AG09319 (cell line): ENCODE measurements at places on chromosomes 7 and 10.

GRCh38 chr10:48699011-48699627, 14.4 kb downstream of the WDFY4 start:
- DNase-seq = no peak

DNA sequence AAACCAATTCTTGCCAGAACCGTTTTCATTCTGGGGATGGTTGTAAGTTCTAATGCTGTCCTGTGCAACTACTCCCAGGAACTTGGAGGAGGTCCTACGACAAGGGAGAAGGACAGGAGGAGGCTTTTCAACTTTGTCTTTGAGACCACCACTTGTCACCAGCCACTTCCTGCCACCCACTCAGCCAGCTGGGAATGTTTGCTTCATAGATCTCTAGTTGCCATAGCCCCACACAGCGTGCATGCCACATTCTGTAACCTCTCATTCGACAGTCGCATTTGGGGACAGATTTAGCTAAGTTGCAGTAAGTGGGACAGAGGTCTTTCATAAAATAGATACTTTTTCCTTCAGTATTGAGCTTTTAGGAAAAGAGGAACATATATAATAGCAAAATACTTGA, 78.0 kb downstream of the TAF3 start:
- DNase-seq = no peak

DNA sequence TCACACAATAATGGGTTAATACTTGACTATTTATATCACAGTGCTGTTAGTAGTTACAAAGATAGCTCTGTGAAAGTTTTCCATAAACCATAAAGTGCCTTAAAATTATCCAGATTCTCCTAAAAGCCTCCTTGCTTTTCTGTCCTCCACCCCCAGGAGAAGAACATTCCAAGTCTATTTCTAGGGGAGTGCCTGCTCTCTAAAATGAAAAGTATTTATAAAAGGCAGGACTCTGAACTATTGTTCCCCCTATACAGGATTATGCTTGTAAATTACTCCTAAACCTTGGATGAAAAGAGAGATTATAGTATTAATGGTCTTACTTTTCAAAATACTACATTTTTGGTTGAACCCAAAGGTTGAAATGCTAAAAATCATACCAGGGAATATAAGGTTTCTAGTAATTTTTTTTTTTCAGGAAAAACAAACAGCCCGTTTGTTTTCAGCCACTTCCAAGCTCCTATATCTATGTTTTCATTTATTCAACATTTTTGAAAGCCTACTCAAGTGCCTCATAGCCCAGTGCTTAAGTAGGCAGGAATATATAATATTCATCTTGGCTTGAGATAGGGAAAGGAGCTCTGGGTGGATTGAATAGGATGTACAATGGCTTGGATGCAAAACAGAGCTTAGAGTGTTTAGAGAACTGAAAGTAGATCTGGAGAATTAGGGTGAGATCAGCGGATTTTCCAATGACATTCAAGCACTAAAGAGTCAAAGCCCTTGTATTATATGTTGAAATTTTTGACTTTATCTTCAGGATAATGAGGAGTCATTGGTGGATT, 320.7 kb downstream of the GPR37 start:
- DNase-seq = no peak

- no peak for DNase-seq
Observed at GRCh38 chr10:26800468-26800867, 60.3 kb downstream of the ABI1 start.

DNA sequence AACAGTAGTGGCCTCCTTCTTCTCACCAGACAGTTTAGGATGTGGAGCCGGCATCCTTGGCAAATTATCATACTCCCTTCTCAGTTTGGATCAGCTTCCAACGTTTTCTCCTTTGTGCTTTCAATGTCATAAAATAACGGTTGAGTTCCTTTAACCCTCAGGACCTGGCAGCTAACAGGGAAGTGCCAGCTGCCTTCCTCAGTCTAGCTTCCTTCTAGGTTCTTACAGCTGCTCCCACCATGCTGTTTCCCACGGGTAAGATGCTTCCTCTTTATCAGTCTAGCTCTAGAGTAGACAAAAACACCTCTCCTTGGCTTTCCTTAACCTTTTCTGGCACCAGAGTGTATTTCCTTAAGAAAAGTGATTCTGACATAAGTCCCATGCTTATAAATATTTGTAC, 33.2 kb downstream of the BLVRA start:
- DNase-seq = no peak

- peak; percentile 7 for DNase-seq
Observed at GRCh38 chr7:140697447-140698143, 1.1 kb downstream of the NDUFB2 start.

- no peak for DNase-seq
Observed at GRCh38 chr10:7810443-7810842, 7.9 kb upstream of the TAF3 start.

DNA sequence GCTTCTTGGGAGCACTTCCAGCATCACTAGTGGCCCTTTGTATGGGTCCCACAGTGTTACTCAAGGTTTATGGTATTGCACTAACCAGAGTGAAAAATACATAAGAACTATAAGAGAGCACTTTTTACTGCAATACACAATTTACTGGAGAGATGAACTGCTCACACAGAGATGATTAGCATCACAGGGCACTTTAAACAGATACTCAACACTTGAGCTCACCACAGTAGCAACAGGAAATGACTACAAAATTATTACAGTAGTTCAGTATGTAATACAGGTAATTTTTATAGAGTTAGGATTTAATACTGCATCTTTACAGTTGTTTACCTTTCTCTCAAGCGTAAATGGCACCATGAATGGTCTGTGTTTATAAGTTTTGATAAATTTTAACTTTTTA, 68.2 kb upstream of the CDK1 start:
- DNase-seq = no peak

GRCh38 chr7:110131344-110131743, 959.6 kb upstream of the LRRN3 start:
- DNase-seq = no peak

- DNase-seq = no peak
Observed at GRCh38 chr7:131550846-131551245, 5.6 kb downstream of the PODXL start.

GRCh38 chr7:36272567-36273269, 116.9 kb upstream of the ANLN start:
- no peak for DNase-seq

DNA sequence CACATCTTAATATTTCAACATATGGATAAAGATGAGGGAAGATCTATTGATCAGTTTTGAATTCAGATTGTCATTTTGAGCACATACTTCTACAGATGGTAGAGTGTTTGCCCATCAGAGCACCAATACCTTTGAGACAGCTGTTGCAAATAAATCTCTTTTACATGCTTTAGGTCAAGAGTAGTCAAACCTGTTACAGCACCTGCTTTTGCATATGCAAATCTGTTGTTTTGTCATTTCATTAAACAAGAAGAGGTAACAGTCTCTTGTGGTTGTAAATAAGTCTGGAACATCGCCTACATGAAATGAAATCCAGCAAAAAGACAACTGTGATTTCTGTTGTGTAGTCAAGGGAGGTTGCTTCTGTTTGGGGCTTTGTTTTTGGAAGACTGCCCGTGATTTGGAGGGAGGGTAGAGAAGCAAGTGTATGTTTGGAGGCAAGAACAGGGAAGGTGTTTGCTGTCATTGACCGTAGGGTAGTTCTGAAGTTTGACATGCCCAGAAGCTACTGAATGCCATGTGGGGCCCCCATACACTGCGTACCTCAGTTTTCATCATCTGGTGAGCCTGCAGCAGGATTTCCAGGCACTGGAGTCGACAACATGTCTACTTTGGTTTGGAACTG, 233.6 kb upstream of the PPP1R3A start:
- DNase-seq = no peak

GRCh38 chr10:99631496-99631895, 11.3 kb upstream of the SLC25A28 start:
- DNase-seq = no peak

DNA sequence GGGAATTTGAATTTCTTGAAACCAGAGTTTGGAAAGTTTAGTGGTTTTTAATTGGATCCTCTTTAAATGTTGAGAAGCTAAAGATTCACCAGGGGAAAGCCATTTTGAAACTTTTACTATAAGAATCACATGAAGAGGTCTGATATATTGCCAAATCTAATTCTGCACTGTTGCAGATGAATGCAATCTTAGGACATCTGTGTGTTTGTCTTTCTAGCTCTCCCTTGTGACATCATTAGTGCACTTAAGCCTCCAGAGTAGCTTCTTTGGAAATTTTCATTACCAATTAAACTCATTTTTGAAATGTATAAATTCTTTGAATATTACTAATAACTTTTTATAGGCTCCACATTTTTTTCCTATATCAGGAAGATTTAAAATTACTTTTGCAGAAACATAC, 160.2 kb downstream of the BICC1 start:
- DNase-seq = no peak

GRCh38 chr7:39720586-39720985, 97.2 kb downstream of the RALA start:
- no peak for DNase-seq

- DNase-seq = peak; percentile 1
Observed at GRCh38 chr7:111357691-111358090, 204.6 kb downstream of the IMMP2L start.

- peak; percentile 80 for DNase-seq
Observed at GRCh38 chr7:4631380-4632179, 50.5 kb upstream of the FOXK1 start.

DNA sequence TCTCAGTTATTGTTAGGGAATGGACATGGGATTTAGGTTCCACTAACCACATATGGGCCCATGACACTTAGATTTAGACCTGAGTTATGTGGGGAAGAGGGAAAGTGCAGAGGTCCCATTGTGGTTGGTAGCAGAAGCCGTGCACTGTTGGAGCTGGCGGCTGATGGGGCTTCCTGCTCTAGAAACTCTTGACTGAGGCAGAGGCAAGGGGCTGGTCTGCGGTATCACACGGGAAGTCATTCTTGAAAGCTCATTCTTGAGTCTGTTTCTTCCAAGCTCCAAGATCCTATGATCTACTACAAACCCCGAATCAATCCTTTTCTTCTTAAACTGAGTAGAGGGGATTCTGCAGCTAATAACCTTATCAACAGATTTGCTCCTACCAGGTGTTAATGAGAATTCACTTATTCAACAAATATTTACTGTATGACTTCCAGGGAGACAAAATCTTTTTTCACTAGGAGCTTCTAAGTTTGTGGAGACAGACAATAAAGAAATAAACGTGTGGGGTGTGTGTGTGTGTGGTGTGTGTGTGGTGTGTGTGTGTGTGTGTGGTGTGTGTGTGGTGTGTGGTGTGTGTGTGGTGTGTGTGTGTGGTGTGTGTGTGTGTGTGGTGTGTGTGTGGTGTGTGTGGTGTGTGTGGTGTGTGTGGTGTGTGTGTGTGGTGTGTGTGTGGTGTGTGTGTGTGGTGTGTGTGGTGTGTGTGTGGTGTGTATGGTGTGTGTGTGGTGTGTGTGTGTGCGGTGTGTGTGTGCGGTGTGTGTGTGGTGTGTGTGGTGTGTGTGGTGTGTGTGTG, 57.1 kb downstream of the AOC1 start:
- no peak for DNase-seq

GRCh38 chr10:110395350-110396283, 90.9 kb upstream of the SMNDC1 start:
- no peak for DNase-seq

DNA sequence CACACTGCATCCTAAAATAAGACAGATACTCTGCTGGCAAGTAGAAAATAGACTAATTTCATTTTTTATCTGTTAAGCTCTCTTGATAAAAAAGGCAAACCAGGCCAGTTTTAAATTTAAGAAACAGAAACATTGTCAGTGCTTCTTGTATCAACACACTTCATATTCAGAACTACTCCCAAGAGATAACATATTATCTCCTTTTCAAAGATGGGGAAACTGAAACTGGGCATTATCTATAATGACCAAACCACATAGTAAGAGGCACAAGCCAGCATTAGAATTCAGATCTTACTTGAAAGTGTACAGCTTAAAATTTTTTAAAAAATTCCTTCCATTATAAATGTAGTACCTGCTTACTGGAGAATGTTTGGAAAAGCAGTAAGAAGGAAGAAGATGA, 14.7 kb downstream of the SRI start:
- no peak for DNase-seq

DNA sequence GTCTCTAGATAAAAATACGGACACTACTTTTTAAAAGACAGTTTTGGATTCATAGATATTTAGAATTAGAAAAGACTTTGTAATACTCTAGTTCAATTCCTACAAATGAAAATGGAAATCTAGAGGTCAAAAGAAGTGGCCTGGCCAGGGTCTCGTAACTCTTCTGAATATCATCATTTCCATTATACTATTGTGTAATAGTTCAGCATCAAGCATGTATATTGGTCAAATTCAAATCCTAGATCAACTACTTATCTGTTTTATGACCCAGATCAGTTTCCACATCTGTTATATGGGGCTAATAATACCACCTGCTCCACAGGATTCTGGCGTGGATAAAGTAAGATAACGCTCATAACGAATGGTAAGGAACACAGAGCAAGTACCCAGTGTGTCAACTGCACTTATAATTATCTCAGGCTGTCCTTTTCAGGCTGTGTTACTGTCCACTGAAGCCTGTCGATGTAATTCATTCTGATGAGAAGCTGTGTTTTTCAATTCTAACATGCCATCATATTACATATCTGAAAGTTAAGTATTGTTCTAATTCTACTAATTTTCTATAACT, 54.3 kb downstream of the ARHGAP21 start:
- DNase-seq = no peak

GRCh38 chr10:7410301-7410861, 453 bp downstream of the SFMBT2 start:
- no peak for DNase-seq

DNA sequence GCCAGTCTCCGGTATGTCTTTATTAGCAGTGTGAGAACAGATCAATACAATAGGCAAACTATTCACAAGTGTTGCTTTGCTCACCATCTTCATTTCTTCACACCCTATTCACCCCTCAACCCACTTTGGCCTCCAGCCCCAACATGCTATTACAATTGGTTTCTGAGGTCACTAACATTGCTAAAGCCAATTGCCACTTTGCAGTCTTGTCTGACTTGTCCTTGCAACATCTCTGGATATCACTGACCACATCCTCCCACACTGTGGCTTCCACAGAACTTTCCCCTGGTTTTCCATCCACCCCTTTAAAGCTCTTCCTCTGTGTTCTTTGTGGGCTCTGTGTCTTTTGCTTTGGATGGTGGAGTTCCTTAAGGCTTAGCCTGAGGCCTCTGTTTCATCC, 5.2 kb upstream of the APBB1IP start:
- no peak for DNase-seq

DNA sequence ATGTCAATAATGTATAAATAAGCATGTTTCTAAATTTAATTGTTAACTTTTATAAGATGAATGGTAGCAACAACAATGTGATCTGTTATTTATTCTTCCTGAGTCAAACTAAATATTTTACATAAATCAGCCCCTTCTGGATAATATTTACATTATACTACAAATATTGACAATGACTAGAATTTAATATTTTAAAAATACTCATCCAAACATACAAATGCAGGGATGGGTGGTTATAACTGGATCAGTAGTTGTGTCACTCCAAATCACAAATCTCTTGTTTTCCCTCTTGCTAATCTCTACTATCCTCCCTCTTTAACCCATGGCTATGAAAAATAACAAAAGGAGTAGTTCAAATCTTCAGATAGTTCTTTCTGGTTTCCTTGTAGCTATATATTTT, 407.0 kb downstream of the HTR7 start:
- no peak for DNase-seq
